CD8-positive, alpha-beta memory T cell (primary cell): ENCODE measurements at places on chromosomes 7 and 10. TPM values are rescaled to one million over a fixed set of nuclear protein-coding genes. Genes with fewer than 3 reads are reported as not detected.

DNA sequence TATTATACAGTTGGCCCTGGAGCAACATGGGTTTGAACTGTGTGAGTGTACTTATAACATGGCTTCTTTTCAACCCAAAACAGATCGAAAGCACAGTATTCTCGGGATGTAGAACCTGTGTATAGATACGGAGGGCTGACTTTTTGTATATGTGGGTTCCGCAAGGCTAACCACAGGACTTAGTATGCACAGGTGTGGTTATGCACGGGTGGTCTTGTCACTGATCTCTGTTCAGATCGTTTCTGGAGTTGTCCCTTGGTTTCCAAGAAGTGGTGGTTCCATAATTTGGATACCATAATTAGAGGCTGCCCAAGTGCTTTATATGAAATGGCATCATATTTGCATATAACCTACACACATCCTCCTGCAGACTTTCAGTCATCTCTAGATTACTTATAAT, 10.9 kb upstream of the BHLHA15 start:
- H3K27ac ChIP-seq: no peak overlapping the region
- no peaks in the 10 kb centered on the region for H3K27me3 ChIP-seq
- no peak for DNase-seq
- H3K4me1 ChIP-seq: peaks cover 50% of the 10 kb centered on the region

DNA sequence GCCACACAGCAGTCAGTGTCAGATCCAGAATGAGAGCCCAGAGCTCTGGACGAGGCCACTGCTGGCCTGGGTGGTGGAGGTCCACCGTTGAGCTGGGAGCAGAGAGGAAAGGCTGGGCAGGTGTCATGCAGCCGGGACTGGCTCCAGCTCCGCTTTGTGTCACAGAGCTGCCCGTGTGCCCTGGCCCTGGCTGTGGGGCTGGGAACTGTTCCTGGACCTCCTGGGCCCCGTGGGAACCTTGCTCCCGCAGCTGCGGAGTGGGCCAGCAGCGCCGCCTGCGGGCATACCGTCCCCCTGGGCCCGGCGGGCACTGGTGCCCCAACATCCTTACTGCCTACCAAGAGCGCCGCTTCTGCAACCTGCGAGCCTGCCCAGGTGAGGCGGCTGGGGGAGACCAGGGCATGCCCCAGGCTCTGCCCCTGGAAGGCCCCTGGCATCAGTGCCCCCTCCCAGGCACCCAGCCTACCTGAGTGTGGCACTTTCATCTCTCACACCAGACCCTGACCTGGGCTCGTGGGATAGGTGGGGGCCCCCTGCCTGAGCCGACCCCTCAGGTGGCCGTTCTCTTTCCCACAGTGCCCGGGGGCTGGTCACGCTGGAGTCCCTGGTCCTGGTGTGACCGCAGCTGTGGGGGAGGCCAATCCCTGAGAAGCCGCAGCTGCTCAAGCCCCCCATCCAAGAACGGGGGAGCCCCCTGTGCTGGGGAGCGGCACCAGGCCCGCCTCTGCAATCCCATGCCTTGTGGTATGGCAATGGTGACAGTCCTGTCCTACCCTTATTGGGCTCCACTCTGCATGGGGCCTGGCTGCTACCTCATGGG, 18.8 kb upstream of the ZNF862 start:
- H3K4me1 ChIP-seq: no peaks in the 10 kb centered on the region
- no peaks in the 10 kb centered on the region for H3K36me3 ChIP-seq
- no peak overlapping the region for H3K27ac ChIP-seq
- no peak overlapping the region for H3K4me3 ChIP-seq

DNA sequence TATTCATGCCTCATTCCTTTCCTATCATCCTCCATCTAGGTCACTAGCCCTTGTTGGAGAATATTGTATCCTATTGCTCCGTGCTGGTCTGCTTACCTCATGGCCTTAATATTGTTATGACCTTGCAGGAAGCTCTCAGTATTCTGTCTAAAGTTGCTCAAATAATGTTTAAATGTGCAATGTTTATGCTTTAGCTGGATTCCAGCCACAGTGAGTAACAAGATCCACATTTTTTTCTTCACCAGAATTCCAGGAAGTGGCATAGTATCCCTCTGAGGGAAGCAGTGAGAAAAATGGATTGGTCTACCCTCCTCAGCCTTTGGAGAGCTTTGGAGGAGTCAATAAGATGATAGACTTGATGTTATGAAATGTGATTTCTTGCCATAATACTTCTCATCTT, 402.6 kb downstream of the NRG3 start:
- H3K27me3 ChIP-seq: no peaks in the 10 kb centered on the region
- no peak overlapping the region for H3K4me3 ChIP-seq
- no peaks in the 10 kb centered on the region for H3K4me1 ChIP-seq
- no peak for DNase-seq
- no peak overlapping the region for H3K27ac ChIP-seq
- no peaks in the 10 kb centered on the region for H3K36me3 ChIP-seq

GRCh38 chr10:85979598-85979997, 387.0 kb downstream of the GRID1 start:
- H3K4me1 ChIP-seq: no peaks in the 10 kb centered on the region
- DNase-seq: no peak
- H3K36me3 ChIP-seq: no peaks in the 10 kb centered on the region
- no peak overlapping the region for H3K27ac ChIP-seq
- no peaks in the 10 kb centered on the region for H3K27me3 ChIP-seq

DNA sequence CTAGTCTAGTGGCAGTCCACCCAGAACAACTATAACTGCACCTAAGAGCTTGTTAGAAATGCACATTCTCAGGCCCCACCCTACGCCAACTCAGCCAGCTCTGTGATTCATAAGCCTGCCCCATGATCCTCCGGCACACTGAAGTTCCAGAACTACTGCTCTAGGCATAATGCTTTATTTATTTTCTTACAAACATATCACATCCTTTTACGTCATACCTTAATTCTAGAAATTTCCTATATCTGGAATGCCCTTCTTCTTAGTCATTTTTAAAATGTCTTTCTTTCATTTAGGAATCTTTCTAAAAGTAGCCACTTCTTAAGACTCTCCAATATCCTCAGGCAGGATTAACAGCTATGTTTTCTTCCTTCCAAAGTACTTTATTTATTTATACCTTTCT, 480.1 kb downstream of the INHBA start:
- H3K4me1 ChIP-seq: no peaks in the 10 kb centered on the region
- H3K4me3 ChIP-seq: no peak overlapping the region
- H3K27me3 ChIP-seq: no peaks in the 10 kb centered on the region

DNA sequence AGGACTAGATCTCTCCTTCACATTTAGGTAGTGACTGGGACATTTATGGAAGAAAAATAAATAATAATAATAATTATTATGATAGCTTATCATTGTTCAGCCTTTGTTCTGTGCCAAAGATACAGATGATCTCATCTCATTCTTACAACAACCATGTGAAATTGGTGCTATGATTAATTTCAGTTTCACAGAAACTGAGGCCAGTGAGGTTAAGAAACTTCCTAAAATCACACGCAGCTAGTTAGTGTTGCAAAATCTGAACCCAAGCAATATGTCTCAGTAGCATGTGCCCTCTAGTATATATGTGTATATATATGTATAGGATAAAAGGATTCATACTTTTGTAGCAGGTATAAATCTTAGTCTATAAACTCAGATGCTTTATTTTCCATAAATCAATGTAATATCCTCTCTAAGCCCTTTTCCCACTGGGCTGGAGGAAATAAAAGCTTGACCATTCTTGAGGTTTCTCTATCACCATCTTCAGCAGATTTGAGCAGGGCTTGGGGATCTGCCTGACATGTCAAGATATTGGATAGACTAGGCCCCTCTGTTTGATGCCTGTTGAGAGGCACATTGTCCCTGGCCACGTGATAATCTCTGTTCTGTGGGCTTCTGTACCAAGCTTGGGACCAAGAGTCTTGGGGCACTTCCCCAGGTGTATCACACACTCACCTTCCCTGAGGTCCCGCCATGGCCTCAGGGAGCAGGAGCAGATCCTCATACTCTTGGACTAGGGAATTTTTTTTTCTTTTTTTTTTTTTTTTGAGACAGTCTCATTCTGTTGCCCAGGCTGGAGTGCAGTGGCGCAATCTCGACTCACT, 172.6 kb upstream of the NRP1 start:
- no peaks in the 10 kb centered on the region for H3K27me3 ChIP-seq
- H3K4me3 ChIP-seq: no peak overlapping the region
- H3K27ac ChIP-seq: no peak overlapping the region
- H3K4me1 ChIP-seq: no peaks in the 10 kb centered on the region
- H3K36me3 ChIP-seq: no peaks in the 10 kb centered on the region
- no peak for DNase-seq

DNA sequence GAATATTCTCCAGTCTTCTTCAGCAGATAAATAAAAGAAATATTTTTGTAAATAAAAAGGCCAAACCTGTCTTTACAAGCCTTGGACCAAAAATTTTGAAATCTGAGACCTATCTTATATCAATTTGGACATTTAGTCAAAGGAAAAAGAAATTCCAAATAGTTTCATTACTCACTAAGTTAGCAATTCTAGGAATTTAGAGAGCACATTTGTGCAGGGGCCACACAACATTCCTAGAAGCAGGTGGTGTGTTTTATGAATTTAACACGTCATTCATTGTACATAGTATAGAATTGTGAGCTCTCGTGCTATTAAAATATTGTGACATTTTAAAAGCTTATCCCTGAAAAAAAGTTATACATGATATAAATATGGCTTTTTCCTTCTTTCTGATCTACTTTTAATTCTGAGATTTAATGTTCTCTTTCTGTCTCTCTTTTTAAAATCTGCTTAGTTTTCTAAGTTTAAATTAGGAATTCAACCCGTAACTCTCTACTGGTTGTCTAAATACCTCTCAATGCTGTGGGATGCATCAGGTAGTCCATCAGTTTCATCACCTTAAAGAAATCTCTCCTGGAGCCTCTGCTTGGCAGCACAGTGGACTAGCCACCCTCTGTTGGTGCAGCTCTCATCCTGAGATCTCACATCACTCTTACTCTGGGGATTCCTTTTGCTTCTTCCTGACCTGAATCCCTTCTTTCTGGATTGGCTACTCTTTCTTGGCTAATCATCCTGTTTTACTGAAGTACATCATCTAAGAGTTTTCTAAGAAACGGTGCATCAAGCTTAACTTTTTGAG, 124.5 kb downstream of the SEMA3E start:
- no peak overlapping the region for H3K27ac ChIP-seq
- H3K4me3 ChIP-seq: no peak overlapping the region
- H3K27me3 ChIP-seq: no peaks in the 10 kb centered on the region
- no peaks in the 10 kb centered on the region for H3K36me3 ChIP-seq
- H3K4me1 ChIP-seq: no peaks in the 10 kb centered on the region

- H3K27ac ChIP-seq: no peak overlapping the region
- H3K36me3 ChIP-seq: no peaks in the 10 kb centered on the region
- no peaks in the 10 kb centered on the region for H3K4me1 ChIP-seq
- H3K4me3 ChIP-seq: no peak overlapping the region
- DNase-seq: no peak
Measured at GRCh38 chr10:131119626-131120355, 191.7 kb downstream of the TCERG1L start.

DNA sequence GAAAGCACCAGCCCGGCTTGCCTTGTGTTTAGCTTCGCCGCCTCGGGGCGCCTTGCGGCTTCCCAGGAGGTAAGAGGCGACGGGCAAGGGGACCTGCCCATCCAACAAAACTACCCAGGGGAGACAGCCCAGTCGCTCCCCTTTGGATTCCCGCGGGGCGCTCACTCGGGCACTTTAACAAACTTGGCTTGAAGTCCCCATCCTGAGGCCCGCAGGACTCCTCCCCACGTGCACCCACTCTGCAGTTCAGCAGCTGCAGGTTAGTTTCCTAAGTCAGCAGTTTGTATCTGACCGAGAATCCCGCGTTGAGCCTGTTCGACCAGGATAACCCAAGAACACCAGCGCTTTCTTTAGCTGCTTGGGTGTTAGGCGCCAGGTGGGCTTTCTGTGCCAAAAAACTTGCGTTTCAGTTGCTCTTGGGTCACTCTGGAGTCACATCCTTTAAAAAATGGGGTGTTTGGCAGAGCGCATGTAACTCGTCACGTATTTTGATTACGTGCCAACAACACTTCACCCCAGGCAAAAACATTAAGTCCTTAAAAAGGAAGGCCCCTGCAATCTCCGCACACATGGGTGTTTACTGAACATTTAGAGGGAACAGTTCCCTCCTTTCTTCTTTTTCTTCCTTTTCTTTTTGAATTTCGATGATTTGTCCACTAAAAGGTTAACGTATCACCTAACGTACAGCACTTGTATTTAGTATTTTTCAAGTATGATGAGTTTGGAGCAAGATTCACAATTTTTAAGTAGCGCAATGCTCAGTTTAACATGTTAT, 876 bp downstream of the DNAH11 start:
- H3K36me3 ChIP-seq: no peaks in the 10 kb centered on the region
- peaks cover 6% of the 10 kb centered on the region for H3K27me3 ChIP-seq
- H3K4me3 ChIP-seq: no peak overlapping the region
- H3K27ac ChIP-seq: no peak overlapping the region

- no peaks in the 10 kb centered on the region for H3K4me1 ChIP-seq
- H3K27me3 ChIP-seq: no peaks in the 10 kb centered on the region
- H3K27ac ChIP-seq: no peak overlapping the region
- no peak for DNase-seq
- peaks cover 10% of the 10 kb centered on the region for H3K36me3 ChIP-seq
Measured at GRCh38 chr10:74040200-74041126, 42.5 kb downstream of the VCL start.

GRCh38 chr7:69399401-69399800, 198.9 kb upstream of the AUTS2 start:
- no peak overlapping the region for H3K4me3 ChIP-seq
- DNase-seq: no peak
- H3K4me1 ChIP-seq: no peaks in the 10 kb centered on the region
- H3K27ac ChIP-seq: no peak overlapping the region
- no peaks in the 10 kb centered on the region for H3K27me3 ChIP-seq

GRCh38 chr7:100483722-100484672, at the start of gene NYAP1:
TSS of gene NYAP1 (plus strand) at chr7:100483927. CDS start at chr7:100485312, 1,385 bp downstream.
- no peaks in the 10 kb centered on the region for H3K36me3 ChIP-seq
- peak; percentile 51 for DNase-seq
- no peaks in the 10 kb centered on the region for H3K27me3 ChIP-seq

GRCh38 chr10:33697016-33697415, 362.5 kb upstream of the NRP1 start:
- H3K27me3 ChIP-seq: peaks cover 3% of the 10 kb centered on the region
- no peak overlapping the region for H3K4me3 ChIP-seq
- H3K4me1 ChIP-seq: no peaks in the 10 kb centered on the region
- no peak for DNase-seq
- no peaks in the 10 kb centered on the region for H3K36me3 ChIP-seq
- no peak overlapping the region for H3K27ac ChIP-seq

- no peaks in the 10 kb centered on the region for H3K4me1 ChIP-seq
- no peaks in the 10 kb centered on the region for H3K36me3 ChIP-seq
- H3K4me3 ChIP-seq: no peak overlapping the region
- H3K27ac ChIP-seq: no peak overlapping the region
- no peak for DNase-seq
Measured at GRCh38 chr10:49351669-49352068, 44.2 kb downstream of the DRGX start.

ZNF316 gene
- total RNA-seq: 26.5 TPM

PRSS2 gene
- not detected for total RNA-seq

PDE6C gene
- not detected for total RNA-seq

CTNNA3 gene
- total RNA-seq: not detected

OPALIN gene
- total RNA-seq: not detected

TMEM229A gene
- not detected for total RNA-seq

TRPV5 gene
- not detected for total RNA-seq

COL1A2 gene
- total RNA-seq: 0.18 TPM

GNAT3 gene
- total RNA-seq: not detected
